ENCODE measurements at places on chromosomes 5 and 9. TPM values are rescaled to one million over a fixed set of nuclear protein-coding genes. Genes with fewer than 3 reads are reported as not detected.

Gene IFNA7
- total RNA-seq, result not detected

DNA sequence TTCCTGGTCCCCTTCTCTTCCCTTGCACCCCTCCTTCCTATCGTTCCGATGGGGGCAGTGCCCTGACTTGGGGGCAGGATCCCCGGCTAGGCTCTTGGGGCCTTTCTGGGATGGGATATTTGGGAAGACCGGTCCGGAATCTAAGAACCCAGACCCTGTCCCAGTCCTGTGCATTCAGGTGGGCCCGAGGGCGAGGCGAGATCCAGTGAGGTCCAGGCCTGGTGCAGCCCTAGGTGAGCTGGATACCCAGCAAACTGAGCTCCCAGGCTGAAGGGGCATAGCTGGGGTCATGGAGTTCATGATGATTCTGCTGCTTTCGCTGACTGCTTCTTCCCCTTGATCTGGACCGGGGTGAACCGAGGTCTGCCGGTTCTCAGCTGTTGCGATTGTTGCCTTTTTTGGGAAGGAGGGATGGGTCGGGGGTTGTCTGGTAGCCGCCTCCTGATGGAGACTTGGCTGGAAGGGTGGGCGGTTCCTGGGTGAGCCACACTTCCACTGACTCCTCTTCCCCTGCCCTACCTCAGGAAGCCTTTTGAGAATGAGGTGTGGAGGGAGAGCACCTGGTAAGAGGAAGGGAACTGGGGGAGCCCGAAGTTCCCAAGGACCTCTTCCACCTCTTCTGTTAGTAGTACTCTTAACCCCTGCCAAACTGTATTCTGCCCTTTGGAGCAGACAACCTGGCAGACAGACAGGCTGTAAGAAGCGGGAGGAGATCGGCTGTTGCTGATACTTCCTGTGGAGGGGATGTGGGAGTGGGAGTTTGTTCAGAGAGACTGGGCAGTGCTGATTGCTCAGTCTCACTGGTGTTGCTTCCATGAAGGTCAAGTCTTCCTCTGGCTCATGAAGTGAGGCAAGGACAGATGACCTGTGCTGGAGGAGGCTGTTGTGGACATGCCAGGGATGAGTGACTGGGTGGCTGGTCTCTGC is 1.0 kb downstream of the LRRC8A start:
- no peak for DNase-seq

DNA sequence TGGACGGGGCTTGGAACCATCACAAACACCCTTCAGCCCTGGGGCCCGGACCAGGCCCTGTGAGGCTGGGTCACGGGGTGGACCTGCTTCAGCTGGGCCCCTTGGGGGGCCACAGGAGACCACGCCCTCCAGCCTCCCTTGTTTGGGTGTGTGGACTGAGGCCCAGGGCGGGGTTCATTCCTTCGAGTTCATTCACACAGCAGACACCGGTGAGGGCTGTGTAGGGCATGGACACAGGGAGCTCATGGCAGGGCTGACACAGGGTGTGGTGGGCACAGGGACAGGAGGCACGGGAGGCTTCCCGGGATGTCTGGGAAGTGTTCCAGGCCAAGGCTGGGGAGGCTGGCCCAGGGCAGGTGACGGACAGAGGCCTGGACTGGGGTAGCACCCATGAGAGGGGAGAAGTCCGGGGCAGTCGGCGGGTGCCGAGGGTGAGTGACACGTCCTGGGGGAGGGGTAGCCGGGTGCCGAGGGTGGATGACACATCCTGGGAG is 8.9 kb downstream of the DNLZ start:
- peak; percentile 65 for DNase-seq

GRCh38 chr5:28748446-28748845 is 1710.1 kb upstream of the CDH9 start:
- no peak for DNase-seq

DNA sequence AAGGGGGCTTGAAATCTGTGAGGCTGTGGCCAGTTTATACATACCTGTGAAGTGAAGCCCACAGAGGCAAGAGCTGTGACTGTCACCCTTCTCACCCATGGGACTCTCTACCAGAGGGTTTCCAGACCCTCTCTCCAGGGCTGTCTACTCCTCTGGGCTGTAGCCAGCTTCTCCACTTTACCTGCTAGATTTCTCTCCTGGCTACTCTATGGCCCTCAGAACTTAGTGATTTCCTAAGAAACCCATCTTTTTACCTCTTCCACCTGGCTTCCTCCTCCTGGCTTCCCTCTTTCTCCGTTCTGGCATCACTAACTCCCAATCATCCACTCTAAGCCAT is 78.0 kb downstream of the SEC61B start:
- no peak for DNase-seq

DNA sequence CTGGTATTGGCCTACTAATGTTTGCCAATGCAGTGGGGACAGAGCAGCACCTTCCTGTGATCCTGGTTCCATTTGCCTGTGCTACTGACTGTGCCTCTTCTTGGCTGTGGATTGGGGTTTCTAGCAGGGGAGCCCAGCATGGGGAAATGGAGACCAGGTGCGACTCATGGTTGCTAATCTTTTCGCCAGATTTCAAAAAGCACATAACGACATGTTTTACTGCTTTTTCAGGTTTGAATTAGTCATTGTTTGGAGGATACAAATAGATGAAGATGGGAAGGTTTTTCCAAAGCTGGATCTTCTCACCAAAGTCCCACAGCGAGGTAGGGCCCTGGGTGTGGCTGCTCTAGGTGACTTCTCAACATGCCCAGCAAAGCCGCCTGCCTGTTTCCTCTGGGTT is 57.6 kb downstream of the IPPK start:
- DNase-seq, result no peak

- no peak for DNase-seq
Observed at GRCh38 chr5:137595396-137596079, 96.4 kb upstream of the SPOCK1 start.

DNA sequence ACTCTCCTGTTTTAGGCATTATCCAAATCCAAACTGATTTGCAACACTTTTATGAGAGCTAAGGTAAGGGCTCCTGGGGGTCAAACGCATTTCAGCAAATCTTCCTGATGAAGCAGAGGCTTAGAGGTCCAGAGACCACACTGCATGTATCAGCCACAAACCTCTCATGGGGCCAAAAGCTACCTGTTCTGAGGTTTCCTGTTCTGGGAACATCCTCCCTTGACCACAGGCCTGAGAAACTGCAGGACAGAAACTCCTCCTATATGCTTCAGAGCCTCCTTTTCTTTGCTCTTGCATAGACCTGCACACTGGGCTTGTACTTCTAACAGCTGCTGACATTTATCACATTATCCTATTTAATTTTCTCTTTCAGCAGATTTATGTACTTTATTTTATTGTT is 92.6 kb downstream of the OR2K2 start:
- DNase-seq, result no peak

DNA sequence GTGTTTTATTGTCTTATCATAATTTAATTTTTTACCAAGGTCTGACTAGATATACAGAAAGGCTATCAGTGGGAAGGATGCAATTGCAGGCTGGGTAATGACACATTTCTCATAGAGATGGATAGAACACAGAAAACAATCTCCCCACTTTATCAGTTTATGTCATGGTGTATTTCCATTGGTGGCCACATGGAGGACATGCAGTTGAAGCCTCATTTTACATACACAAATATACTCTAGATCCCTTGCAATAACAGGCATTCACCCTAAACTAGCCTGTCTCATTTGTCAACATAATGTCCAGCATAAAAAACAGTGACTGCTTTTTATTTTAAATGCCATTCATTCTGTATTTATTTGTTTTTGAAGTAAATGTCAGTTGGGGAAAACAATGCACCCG is 526.3 kb downstream of the GABRG2 start:
- no peak for DNase-seq

DNA sequence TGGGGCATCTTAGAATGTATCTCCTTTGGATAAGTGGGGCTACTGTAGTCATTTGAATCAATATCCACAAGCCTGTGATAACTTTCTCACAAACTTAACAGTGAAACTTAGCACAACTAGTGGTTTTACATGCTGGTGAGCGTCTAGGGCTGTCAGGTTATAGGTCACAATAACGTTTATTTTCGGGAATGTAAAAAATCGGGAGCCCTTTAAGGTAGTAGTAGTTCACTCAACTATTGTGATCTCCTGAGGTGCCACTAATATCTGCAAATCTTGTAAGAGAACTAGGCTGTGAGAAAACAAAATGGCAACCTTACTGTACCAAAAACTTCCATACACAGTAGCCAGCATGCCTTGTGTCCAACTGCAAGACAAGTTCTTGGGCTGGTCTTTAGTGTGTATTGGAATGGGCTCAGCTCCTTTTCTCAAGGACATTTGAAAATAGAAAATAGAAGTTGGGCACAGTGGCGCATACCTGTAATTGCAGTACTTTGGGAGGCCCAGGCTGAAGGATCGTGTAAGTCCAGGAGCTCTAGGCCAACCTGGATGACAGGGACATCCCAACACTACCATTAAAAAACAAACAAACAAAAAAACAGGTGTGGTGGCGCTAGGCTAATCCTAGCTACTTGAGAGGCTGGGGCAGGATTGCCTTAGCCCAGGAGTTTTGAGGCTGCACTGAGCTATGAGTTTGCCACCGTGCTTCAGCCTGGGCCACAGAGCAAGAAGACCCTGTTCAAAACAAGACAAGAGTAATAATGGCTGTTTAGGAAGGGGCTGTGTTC is 5.2 kb upstream of the PKN3 start:
- no peak for DNase-seq

DNA sequence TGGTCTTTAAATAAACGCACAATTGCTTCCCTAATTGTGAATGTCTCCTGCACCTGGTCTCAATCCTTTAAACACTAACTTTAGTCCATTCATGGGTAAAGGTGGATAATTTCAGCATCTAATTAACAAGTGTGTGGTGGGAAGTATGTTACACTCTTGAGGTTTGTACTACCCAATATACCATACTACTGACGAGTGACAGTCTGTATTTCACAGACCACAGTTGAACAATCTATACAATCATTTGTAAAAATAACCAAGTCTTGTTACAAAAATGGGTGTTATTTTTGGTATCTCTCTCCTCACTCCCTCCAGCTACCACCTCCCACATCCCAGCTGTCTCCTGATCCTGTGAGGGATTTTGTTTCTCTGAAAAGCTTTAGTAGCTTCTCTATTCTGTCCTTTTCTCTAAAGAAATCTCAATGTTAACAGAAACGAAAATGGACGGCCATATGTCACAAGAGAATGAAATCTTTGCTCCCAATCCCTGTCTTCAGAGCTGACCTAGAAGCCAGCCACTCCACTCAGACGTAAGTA is 62.3 kb upstream of the ZNF366 start:
- DNase-seq, result no peak

- no peak for DNase-seq
Observed at GRCh38 chr5:57601996-57602395, 119.4 kb upstream of the ACTBL2 start.
